ENCODE measurements at places on chromosomes 6 and 20.

DNA sequence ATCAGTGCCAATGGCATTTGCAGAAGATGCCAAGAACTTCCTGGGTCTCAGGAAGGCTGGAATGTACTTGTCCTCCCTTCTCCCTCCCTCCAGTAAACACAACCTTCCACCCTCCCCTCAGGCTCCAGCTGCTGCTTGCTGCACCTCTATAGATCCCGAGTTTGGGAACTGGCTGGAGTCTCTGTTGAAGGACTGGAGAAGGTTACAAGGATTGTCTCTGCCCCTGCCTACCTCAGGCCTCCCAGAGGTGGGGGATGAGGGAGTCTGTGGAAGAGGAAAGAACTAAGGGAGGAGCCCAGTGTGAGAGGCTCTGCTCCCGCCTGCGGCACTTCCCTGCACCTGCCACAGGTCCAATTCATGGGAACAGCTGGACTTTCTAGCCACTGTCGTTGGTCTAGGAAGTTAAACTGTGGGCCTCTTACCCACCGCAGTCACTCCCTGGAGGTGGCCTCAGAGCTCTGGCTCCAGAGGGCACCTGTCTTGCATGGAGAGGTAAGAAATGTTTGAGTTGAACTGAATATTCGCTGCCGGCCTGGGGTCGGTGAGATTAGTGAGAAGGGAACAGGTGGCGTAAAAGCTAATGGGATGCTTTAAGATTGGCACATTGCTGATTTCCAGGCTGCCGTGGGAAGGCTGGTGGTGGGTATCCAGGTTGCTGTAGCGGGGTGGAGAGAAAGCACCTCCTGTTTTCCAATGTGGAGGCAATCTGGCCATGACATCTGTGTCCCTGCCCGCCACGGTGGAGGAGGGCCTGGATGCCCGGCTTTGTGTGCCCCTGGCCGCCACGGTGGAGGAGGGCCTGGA, 54.3 kb downstream of the PPP1R14C start:
- no peak for DNase-seq

- DNase-seq, result no peak
Observed at GRCh38 chr20:38164069-38164468, 1.0 kb downstream of the TGM2 start.

GRCh38 chr20:51249215-51249614, 226.3 kb upstream of the KCNG1 start:
- no peak for DNase-seq

- DNase-seq, result no peak
Observed at GRCh38 chr20:62475027-62475771, 596 bp downstream of the GATA5 start.

- DNase-seq, result peak; percentile 7
Observed at GRCh38 chr20:8756410-8756809, 312.5 kb upstream of the PLCB4 start.

DNA sequence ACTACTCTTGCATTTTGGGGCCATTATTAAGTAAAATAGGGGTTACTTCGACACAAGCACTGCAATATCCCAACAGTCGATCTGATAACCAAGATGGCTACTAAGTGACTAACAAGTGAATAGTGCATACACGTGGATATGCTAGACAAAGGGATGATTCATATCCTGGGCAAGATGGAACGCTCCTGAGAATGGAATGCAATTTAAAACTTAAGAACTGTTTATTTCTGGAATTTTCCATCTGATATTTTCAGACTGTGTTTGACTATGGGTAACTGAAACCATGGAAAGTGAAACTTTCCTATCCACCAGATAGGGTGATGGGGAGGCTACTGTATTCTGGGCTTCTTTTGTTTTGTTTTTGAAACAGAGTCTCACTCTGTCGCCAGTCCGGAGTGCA, 66.5 kb downstream of the ILRUN start:
- no peak for DNase-seq

- no peak for DNase-seq
Observed at GRCh38 chr20:36193977-36194712, 39.6 kb downstream of the EPB41L1 start.

DNA sequence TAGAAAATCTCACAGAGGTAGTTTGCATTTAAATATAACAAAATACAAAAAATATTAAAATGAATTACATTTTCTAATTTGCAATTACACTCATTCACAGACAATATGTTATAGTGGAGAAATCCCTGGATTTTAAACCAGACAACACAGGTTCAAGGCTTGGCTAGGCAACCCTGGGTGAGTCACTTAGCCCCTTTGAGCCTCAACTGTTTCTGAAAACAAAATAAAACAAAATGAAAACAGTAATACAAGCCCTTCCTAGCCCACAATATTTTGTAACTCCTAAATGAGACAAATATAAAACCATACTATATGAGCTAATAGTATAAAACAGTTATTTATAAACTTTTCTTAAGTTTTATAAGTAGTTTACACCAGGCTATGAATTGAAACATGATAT, 41.0 kb downstream of the UQCC1 start:
- no peak for DNase-seq

- no peak for DNase-seq
Observed at GRCh38 chr20:49259284-49259683, 18.6 kb downstream of the ZNFX1 start.

DNA sequence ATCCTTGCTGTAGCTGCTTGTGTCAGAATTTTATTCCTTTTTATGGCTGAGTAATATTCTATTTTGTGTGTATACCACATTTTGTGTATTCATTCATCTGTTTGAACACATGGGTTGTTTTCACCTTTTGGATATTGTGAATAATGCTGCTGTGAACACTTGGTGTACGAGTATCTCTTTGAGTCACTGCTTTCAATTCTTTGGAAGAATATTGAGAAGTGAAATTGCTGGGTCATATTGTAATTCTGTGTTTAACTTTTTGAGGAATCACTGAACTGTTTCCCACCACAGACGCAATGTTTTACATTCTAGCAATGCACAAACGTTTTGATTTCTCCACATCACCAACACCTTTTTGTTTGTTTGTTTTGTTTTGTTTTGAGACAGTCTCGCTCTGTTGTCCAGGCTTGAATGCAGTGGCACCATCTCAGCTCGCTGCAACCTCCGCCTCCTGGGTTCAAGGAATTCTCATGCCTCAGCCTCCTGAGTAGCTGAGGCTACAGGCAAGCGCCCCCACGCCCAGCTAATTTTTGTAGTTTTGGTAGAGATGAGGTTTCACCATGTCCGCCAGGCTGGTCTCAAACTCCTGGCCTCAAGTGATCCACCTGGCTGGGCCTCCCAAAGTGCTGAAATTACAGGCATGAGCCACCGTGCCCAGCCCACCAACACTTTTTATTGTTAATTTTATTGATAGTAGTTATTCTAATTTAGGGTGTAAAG, 21.7 kb downstream of the CPXM1 start:
- DNase-seq, result no peak

DNA sequence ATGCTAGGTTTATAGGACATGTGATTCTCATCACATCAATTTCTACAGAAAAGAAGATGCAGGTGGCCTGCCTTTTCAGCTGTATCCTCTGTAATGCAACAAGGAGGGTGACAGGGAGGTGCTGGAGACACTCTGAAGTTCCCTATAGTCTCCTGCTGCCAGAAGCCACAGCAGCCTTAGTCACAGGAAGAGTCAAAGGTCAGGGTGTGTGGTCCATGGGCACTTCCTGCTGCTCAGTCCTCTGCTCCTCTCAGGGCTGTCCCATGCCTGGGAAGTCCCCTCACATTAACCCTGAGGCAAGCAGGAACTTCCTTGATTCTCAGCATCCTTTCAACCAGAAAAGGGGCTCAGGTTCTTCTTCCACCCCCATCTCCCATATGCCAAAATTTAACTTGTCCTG, 144.8 kb upstream of the FOXA2 start:
- no peak for DNase-seq

DNA sequence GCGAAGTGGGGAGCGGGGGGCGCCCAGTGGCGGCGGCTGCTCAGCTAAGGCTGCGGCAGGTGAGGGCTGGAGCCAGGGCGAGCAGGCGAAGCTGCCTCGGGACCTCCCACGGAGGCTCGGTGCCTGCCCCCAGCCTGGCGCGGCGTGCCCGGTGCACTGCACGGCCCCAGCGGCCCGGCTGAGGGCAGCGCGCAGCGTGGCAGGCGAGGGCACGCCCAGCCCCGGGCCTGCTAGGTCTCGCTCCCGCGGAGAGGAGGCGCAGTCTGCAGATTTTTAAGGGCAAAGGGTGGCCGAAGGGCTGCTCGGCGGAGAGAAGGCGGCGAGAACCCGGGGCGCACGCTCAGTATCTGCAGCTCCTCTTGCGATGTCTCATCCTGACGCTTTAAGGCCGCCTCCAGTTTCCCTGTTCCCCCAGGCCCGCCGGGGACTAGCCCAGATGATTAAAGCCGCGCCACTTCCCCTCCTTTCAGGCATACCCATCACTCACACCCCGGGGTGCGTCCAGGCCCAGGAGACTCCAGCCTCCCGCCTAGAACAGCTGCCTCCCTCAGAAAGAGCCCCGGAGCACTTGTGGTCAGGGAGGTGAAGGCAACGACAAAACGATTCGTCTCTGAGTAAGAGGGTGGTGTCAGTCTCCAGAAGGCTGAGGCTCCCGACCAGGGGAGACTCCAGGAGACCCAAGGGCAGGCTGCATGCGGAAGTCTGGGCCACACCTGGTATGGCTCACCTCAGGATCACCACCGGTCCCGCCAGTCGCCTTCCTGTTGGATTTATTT, at the start of gene FERMT1:
Gene FERMT1 (minus strand): TSS at position 158 of the 776 bp plus-strand sequence. CDS start 3,476 bp downstream, outside the sequence.
- DNase-seq, result peak; percentile 74

DNA sequence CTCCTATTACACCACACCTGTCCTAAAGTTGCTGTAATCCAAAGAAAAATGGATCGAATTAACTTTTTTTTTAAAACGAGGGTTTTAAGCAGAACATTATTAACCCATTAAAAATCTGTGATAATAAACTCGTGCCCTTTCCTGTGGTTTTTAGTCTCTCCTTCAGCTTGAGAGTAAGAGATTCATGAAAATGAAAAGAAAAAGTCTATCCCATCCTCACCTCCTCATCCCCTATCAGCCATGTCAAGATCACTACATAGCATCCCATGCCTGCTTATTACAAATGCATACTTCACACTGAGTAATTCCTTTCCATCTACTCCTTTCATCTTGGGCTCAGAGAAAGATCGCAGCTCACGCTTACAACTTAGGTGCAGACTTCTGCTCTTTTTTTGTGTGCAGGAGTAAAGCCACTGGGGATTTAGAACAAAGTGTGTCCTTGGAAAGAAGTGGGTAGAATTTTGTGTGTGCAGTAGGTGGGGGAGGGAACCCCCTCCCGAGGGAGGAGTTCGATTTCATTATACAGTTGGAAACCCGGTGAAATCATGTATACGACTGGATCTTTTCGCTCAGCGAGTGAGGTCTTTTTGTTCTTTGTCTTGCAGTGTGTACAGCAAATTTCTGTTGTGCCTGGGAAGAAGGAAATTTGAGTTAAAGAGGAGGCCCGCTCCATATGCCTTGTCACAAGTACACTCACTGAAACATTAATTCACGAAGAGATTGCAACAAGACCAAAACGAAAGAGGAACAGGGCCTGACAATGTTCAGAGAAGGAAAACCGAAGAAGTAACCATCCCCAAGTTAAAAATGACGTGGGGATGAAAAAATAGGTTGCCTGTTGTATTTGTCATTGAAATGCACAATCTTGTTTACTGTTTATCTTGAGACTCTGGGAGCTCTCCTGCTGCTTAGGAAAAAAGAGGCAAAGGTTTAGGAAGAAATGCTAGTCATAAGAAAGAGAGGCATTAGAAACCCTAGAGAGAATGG, 146.5 kb upstream of the ZNF217 start:
- DNase-seq, result no peak

DNA sequence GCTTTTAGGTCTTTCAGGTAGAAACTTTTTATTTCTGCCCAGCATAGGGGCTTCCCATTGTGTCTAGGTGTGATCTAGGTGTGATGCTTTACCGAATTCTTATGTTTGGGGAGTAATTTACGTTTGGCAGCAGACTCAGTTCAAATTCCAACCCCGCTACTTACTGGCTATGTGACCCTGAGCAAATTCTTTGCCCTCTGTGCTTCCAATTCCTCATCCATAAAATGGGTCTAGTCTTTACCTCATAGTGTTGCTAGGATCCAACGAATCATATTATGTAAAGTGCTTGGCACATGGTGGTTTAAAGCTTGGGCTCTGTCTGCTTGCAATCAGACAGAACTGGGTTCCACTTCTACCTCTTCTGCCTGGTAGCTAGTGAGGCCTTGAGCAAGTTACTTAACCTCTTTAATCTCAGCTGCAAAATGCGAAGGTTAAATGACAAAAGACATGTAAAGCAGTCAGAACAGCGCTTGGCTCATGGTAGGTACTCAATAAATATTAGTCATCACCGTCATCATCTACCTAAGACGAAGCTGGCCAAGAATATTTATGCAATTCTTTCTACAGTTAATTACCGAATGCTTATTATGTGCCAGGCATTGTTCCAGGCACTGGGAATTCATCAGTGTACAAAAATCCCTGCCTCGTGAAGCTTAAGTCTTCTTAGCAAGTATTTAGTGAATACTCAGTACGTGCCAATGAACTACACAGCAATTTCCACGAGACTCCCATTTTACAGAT, 1.0 kb downstream of the NSFL1C start:
- no peak for DNase-seq

DNA sequence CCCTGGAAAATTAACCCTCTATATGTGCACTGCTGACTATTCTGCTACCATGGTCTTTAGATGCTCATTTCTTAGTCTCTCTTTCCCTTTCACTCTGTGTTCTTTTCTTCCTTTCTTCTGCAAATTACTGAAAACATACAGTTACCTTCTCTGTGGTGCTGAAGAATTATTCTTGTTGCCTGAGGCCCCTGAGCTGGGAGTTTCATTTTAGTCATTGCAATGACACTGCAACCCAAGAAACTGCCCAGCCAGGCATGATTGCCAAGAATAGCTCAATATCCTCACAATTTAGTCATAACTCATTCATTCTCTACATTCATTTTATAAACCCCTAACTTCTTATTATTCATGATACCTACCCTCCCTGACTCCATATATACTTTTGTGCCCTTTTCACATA, 245.8 kb upstream of the RAB32 start:
- no peak for DNase-seq

GRCh38 chr6:136144251-136145023, 105.7 kb downstream of the MTFR2 start:
- DNase-seq, result no peak

DNA sequence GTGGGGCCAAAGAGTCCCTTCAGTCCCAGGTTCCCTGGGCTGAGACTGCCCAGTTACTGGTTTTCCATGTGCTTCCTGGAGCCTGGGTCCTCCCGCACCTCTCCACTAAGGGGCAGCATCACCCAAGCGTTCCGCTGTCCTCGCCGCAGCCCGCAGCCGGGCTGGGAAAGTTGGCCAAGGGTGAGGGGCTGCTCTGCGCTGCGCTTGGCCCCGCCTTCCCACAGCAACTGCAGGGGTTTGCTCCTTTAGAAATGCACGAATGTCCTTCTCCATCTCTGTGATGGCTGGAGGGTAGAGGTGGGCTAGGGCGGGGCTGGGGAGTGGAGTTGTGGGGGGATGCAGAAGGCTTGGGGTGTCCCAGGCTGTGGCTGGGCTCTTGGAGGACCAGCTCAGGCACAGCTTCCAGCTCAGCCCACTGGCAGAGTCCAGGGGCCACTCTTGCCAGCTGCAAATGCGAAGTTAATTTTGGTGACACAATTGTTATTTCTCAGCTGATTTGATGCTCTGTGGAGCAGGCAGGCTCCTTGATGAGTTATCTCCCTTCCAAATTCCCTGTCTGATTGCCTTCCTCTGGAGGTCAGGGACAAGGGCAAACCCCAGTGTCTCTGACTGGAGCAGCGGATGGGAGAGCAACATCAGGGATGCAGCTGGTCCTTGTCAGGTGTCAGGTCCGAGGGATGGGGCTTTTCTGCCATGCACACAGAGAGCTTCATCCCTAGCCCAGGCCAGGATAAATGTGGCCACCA, 63.2 kb downstream of the NOL4L start:
- peak; percentile 33 for DNase-seq

- no peak for DNase-seq
Observed at GRCh38 chr6:149560736-149561135, 5.4 kb upstream of the GINM1 start.

- no peak for DNase-seq
Observed at GRCh38 chr6:12944001-12944400, 227.4 kb downstream of the PHACTR1 start.
